ENCODE measurements at places on chromosomes 3 and 15.

DNA sequence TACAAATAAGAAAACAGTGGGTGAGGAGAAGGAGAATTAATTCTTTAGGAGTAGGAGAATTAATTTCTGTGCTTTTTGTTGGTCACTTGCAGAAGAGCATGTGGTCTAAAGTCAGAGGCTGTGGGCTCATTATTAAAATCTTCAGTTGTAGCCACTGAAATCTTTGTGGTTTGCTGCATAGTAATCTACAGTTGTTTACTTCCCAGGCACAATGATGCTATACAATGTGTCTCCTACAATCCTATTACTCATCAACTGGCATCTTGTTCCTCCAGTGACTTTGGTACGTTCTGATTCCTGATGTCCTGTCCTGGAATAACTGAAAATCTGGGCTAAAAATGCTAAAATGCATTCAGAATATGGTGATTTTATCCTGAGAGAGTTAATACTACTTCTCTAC is 21.0 kb downstream of the IFT122 start:
- DNase-seq: peak; percentile 61

DNA sequence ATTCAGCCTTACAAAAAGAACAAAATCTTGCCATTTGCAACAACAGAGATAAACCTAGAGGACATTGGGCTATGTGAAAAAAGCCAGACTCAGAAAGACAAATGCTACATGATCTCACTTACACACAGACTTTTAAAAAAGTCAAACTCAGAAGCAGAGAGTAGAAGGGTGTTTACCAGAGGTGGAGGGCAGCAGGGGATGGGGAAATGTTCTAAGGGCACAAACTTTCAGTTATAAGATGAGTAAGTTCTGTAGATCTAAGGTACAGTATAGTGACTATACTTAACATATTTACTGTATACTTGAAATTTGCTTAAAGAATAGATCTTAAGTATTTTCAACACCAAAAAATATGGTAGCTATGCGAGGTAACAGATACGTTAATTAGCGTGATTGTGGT is 3.0 kb downstream of the MYEF2 start:
- DNase-seq: no peak

- DNase-seq: no peak
Observed at GRCh38 chr15:65391732-65392131, 13.9 kb upstream of the IGDCC3 start.

GRCh38 chr3:65996589-65996988 is 42.1 kb downstream of the MAGI1 start:
- DNase-seq: no peak

DNA sequence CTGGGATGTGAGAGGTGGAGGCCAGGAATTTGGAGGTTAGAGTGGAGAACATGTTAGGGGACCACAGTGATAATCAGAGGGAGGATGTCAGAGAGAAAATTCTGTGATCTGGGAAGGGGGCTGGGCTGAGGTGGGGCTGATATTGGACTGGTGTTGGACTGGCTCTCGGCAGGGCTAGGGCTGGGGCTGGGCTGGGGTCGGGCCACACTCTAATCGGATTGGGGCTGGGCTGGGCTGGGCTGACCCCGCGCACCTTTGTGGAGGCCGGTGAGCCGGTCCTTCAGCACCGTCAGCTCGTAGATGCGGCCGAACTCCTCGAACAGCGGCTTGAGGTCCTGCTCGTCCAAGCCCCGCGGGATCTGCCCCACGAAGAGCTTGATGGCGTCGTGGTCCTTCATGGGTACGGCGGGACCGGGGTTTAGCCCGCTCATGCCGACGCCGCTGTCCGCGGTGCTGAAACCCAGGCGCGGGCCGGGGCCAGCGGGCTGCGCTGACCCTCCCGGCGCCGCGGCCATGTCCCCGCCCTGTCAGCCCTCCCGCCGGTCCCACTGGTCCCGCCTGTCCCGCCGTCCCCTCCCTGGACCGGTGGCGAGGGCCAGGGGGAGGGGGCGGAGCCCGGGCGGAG is 485 bp downstream of the CELF6 start:
- peak; percentile 73 for DNase-seq

DNA sequence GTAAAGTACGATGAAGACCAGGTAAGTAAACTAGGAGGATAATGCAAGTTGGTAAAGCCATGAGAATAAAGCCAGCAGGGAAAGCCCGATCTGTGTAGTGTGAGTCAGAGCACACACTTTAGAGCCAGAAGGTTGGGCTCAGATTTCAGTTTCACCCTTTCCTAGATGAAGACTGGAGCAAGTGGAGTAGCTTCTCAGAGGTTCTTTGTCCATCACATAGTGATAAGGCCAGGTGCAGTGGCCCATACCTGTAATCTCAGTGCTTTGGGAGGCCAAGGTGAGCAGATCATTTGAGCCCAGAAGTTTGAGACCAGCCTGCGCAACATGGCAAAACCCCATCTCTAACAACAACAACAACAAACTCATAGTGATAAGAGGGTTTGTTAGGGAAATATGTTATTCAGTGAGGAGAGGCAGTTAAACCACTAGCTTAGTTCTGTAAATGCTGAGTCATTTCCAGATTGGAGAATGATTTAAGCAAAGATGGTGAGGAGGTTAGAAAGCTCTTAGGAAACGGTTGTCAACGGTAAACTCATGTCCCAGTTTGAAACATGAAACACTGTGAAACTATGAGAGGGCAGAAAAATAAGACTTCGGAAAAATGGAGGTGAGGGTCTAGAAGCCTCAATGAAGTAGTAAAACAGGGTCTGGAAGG is 39.0 kb downstream of the IL12A start:
- peak; percentile 85 for DNase-seq

DNA sequence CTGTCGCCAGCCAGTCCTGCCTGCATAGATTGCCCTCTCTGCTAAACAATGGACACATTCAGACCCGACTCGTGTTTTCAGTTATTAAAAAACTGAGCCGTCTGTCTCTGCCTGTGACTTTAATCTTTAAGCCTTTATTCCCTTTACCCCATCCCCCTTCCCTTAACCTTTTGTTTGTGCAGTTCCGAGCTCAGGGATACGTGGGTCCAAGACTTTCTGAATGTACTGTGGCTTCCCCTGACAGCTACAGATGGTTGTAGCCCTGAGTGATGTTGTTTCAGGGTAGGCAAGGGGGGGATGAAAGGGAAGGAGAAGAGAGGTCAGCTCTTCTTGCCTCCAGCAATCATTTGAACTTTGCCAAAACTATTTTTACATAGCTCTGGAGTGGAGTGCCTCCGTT is 44.6 kb downstream of the EEFSEC start:
- DNase-seq: no peak

GRCh38 chr3:11130385-11130784 is 23.9 kb upstream of the HRH1 start:
- DNase-seq: no peak

Data from hematopoietic multipotent progenitor cell treated with erythropoietin and hydrocortisone succinate and interleukin-3 and kit ligand, for 6 days (in vitro differentiated cells).